ENCODE measurements at places on chromosomes 3 and 15.

DNA sequence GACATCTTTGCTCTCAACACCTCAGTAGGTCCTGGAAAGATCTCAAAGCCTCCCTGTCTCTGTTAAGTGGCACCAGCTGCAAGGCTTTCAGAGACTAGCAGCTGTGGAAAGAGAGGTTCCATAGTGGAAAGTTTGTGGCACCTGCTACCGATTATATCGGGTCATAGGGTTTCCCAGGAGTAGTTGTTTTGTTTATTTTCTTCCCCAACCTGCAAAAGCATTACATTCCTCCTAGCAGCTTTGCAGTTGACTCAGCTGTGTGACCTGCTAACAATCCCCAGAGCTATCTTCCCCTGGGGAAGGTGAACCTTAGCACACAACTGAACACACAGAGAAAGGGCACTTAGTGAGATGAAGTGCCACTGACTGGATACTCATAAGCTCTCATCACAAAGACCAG lies 598.9 kb upstream of the GRM7 start:
- no peak for DNase-seq

DNA sequence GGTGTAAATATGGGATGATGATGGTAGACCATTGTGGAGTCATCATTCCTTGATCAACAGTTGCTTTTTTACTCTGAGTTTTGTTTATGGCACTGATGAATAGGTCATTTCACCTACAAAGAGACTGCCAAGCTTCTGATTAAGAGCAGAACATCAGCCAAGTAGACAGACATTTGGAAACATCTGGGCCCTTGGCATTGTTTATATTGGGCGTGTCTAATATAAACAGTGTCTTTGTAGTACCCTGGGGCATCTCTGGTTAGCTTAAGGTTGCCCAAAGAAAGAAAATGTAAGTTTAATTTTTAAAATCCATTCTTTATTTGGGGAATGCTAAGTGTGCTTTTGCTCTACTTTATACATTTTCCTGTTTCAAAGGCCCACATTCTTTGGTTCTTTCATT lies 377.0 kb downstream of the FEZF2 start:
- no peak for DNase-seq

DNA sequence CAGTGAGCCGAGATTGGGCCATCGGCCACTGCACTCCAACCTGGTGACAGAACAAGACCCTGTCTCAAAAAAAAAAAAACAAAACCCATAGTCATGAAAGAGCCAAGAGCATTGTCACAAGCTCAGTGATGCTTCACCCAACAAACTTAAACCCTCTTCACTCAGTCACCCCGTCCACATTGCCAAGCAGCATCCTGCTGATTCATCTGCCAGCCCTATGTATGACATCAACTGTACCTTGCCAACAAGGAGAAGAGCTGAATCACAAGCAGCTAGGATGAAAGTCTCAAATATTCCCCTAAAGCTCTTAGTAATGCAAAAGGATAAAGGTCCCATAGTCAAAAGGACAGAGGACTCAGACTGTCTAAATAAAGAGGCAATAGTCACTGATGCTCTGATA lies 90.0 kb downstream of the ANO10 start:
- DNase-seq: peak; percentile 82

DNA sequence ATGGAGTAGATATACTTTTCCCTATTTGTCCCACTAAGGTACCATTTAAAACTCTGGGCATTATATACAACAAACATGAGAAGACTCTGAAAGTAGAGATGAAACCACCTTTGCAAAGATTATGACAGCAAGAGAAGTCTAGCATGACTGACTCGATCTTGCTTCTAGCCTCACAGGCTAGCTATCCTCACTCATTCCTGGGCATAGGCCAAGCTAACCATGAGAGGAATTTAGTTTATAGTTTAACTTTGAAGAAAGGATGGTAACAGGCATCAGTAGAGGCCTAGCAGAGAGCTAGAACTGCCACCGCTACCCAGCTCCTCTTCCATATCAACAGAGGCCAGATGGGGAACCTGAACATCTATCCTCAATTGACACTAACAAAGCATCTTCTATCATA lies 63.5 kb upstream of the FSIP1 start:
- DNase-seq: no peak

DNA sequence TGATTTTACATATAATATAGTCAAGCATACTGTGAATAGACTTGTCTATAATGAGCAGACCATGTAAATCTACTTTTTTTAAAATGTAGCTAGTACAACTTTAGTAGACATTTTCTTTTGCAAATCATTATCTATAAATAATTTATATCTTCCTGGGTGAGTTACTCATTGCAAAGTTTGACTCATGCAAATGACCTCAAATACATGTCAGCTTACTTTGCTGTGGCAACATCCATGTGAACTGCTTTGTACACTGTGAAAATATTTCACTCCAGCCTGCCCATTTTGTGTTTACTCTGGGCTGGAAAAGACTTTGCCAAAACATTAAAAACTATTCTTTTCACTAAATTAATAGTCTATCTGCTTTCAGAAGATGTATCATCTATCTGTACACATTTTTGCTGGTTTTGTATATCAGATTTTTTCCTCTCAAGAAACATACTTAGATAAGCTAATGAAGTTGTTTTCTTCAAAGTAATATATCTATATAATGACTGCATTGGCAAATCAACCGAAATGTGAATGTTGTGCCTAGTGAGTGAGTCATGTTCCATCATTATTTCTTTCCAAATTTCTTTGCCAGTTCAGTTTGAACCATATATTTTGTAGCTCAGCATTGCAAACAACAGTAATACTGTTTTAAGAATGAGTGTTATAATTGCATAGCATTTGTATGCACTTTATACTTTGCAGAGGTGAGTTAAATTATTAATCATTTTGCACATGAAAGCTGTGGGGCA lies 26.5 kb downstream of the IGSF10 start:
- peak; percentile 85 for DNase-seq

GRCh38 chr3:49512781-49513355 lies 41.4 kb upstream of the BSN start:
- DNase-seq: no peak

DNA sequence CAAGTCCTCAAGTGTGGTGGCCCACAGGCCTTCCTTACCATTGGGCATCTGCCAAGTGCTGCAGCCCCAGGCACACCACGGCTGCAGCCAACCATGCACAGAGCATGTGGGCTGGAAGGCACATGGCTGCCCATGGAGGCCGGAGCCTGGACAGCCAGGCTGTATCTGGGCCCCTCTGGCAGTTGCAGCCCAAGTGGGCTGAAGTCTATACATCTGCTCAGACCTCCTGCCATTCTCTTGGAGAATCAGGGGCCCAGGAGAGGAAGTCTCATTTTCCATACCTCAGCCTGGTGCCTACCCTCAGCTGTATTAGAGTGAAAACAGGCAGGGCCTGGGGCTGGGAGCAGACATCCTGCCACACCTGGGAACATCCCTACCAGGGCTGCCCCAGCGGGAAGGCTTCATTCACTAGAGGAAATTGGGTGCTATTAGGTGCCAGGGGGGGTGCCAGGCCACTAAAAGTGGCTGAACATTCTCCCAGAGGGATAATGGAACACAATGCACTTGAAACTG lies 48.0 kb upstream of the SLCO2A1 start:
- no peak for DNase-seq

- DNase-seq: no peak
These were observed 388.3 kb upstream of the IL12A start for GRCh38 chr3:159600291-159600690.

- DNase-seq: no peak
These were observed 25.2 kb downstream of the TSC22D2 start for GRCh38 chr3:150433347-150433746.

DNA sequence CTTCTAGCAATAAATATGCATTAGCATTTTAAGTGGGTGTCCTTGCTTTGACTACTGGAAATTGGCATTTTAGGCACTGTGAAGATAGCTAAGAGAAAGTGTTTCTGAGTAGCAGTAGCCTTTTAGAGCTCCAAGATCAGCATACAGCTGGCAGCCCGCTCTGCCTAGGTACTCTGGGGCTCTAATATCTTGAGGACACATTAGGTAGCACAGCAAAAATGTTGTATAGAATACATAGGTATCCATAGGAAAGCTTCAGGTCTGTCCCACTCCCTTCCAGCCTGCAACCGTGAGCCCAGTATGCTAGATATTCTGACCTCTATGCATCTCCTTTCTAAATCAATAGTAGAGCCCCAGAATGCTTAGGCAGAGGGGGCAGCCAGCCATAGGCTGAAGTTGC lies 670.5 kb downstream of the NLGN1 start:
- no peak for DNase-seq

GRCh38 chr3:145224886-145225285 lies 936.1 kb downstream of the PLOD2 start:
- no peak for DNase-seq

DNA sequence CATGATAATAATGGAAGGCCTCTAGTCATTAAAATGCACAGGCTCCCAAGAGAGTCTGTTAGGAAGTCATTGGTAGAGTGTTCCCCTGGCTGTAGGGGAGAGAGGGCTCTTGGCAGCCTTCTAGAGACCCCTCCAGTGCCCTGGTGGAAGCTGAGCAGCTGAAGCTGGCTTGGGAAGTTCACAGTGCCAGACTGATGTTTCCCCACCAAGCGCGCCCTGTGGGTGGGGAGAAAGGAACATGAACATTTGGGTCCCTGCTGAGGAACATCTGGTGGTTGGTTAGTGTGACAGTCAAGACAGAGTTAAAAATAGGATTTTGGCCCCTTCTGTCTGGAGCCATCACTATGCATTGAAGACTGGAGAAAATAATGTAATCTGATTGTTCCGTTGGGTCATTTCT lies 37.1 kb upstream of the RGMA start:
- DNase-seq: no peak

GRCh38 chr15:90933301-90933700 lies 952 bp upstream of the HDDC3 start:
- no peak for DNase-seq

- DNase-seq: no peak
These were observed 24.2 kb downstream of the PPM1L start for GRCh38 chr3:160780245-160780644.

GRCh38 chr3:88712552-88712951 lies 394.9 kb upstream of the EPHA3 start:
- DNase-seq: no peak

- DNase-seq: no peak
These were observed 36.2 kb upstream of the FLNB start for GRCh38 chr3:57971975-57972374.

GRCh38 chr15:38868326-38869114 lies 303.9 kb upstream of the RASGRP1 start:
- DNase-seq: peak; percentile 91

DNA sequence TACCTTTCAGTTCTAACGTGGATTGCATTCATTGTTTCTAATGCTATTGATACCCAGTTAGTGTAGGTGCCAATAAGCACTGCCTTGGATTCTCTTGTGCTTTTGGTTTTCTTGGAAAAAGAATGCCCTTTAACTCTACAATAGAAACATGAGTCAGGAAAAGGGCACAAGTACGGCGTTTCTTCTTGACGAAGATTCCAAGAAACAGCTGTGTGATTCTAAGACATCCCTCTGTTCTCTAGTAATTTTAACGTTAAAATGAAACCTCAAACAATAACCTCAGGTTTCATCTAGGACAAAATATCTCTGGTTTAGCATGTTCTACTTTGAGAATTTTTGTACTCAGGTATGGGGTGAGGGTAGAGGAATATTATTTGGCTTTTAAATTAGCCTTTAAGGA lies 540.5 kb upstream of the ATP11B start:
- no peak for DNase-seq

DNA sequence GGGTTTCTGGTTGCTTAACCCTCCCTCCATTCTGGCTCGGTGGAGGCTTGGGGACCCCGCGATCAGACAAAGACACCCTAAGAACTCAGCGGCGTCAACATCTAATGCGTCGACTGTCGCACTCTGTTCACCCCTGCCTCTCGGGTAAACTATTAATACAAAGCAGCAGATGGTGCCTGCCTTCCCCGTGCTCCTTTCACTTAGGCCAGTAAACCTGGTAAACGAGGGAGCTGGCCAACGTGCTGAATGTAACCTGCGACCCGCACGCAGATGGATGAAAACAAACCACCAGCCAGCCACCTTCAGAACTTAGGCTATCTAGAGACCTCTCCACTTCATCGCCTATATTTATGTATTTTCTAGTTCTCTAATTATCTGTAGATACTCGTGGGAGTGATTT lies 848 bp upstream of the CADPS start:
- DNase-seq: peak; percentile 15

- no peak for DNase-seq
These were observed 21.1 kb upstream of the MAP3K13 start for GRCh38 chr3:185341616-185342458.

Data from AG08395 (cell line).